ENCODE measurements at places on chromosomes 5 and 9.
A peak's percentile ranks its signal among the peaks of the same experiment; 100 is the strongest.

DNA sequence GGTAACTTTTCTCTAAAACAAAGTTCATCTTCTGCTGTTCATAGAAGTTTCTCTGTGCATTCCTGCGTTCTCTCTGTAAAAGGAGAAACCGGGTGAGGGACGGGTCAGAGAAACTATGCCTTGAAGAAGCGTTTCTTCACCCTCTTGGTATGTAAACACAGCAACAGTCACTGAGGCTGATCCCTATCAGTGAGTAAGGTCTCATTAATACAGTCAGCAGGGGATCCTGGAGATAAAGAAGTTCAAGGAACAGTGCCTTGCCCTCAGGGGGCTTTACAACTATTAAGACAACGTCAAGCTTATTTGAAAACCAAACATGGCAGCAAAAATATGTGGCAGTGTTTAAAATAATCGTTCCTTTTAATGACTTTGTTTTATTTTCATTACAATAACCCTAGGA is 202.9 kb upstream of the IL12B start:
- DNase-seq: no peak

- DNase-seq: peak; percentile 56
Measured at GRCh38 chr9:129006328-129007034, 21.6 kb downstream of the SH3GLB2 start.

DNA sequence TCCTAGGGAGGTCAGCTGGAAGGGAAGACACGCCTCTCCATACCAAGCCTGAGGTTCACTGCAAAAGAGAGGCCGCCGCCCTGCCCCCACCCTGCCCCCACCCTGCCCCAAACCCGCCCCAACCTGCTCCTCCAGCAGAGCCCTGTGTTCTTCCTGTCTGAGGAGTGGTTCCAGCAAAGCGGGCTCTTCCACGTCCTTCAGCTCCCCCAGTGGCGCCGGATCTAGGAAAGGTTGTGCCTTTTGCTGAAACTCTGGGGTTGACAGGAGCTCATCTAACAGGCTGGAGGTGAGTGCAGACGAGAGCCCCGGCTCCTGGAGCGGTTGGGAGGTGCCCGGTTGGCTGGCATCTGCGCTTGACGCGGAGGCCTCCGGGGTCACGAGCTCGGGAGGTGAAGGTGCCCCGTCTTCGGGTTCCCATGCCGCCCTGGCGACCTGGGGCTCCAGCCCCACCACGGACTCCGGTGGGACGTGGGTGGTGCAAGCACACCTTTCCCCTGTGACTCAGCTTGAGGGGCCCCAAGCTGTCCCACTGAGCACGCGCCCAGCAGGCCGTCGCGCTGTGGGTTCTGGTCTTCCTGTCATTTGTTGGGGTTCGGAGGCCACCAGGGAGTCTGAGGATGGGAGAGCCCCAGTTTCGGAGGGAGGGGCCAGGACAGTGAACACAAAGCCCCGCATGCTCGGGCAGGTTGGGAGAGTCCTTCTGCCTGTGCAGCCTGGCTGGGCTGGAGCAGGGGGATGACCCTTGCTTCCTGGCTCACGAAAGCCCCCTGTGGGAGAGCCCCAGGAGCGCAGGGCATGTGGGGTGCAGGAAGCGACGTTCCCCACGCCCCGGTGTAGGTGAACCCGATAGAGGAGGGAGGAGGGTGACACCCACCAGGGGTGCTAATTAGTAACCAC is 1467.1 kb downstream of the FOXD4L5 start:
- peak; percentile 60 for DNase-seq

DNA sequence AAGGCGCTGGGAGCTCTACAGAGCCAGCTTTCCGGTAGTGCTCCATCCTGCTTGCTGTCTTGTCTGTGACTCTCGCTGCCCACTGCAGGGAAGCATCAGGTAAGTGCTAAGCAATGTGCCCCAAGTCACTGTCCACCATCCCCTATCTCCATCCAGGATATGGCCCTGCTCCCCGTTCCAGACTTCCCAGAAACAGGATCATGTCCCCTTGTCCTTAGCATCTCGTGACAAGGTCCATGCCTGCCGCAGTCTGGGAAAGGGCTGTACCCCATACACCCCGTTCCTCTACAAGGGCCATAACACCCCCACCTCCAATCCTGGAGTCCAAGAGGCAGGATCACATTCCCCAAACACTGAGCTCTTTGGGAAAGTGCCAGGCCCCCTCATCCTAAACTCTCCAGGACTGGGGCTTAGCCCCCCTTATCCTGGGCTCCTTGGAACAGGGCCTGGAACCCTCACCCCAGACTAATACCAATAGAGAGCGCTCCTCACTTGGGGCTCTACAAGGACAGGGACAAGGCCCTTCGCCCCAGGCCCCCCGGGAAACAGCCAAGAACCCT is 566 bp downstream of the RPP25L start:
- DNase-seq: no peak

DNA sequence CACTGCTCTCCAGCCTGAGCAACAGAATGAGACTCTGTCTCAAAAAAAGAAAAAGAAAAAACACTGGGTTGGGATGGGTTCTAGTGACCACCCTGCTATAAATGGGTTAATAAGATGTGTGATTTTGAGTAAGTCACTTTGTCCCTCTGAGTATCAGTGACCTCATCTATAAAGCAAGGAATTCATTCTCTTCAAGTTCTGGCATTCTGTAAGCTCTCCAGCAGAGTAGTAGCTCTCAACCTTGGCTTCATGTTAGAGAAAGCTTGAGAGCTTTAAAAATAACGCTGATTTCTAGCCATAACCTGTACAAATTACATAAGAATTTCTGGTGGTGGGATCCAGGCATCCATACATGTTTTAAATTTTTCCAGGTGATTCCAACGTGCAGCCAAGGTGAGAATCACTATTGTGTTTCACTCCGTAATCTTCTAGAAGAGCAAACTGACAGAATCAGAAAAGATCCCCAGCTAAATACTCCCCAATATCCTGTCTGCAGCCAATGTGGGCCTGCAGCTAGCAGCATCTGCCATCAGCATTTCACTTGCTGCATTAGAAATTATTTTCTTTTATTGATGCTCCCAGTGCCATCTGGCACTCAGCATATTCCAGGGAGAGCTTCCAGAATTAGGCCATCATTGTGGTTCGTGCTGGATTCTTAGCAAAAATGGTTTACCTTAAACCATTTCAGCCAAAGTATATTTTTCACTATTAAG is 109.4 kb downstream of the FEM1C start:
- no peak for DNase-seq

DNA sequence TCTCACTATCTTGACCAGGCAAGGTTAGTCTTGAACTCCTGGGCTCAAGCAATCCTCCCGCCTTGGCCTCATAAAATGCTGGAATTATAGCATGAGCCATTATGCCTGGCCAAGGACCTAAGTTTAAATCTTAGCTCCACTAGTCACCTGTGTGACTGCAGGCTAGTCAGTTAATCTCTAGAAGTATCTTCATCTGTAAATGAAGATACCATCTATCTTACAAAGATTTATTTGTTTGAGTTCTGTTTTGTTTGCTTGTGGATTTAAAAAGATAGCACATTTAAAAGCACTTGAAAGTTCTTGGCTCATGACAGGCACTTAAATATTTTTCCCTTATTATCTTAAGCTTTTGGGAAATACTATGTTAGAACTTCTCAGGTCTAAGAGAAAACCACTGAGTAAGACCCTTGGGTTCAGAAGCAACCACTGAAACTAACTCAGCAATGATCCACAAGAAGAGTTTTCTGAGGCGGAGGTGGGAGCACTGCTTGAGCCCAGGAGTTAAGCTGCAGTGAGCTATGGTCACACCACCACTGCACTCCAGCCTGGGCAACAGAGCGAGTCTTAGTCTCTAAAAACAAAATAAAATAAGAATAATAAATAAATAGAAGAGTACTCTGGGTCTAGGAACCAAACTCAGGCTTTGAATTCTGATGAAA is 19.1 kb downstream of the TMEM245 start:
- DNase-seq: no peak

GRCh38 chr5:177116631-177117373 is 16.8 kb upstream of the NSD1 start:
- DNase-seq: peak; percentile 84

- no peak for DNase-seq
Measured at GRCh38 chr5:172973931-172974330, 9.6 kb upstream of the ATP6V0E1 start.

- DNase-seq: no peak
Measured at GRCh38 chr5:72121780-72122445, 14.6 kb downstream of the MAP1B start.

DNA sequence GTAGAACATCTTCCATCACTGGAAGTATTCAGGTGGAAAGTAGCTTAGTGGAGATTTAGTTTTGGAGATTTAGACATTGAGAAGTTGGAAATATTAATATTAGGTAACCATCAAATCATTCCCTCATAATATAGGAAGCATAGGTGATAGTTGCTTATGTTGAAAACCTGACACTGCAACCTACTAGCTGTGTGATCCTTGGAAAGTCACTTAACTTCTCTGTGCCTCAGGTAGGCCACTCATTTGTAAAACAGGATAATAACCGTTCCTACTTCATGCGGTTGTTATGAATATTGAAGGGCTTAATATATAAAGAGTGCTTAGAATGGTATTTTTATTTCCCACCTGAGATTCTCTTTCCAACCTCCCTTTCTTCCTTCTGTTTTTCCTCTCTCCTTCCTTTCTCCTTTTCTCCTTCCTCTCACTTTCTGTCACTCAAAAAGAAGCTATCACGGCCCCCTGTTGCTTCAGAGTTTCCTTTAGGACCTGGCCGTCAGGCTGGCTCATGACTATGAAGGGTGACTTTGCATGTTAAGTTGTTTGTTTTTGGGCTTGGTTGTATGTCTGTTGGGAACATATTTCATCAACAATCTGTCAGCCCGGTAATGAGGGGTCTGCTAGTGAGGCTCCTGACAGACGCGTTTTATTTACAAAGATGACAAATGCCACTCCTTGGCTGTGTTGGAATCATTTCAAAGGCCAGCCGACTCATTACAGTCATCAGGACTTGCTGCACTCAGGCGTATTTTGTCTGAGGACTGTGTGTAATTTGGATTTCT is 31.0 kb downstream of the DOCK2 start:
- no peak for DNase-seq

- DNase-seq: no peak
Measured at GRCh38 chr5:81212211-81212751, 20.8 kb upstream of the CKMT2 start.

DNA sequence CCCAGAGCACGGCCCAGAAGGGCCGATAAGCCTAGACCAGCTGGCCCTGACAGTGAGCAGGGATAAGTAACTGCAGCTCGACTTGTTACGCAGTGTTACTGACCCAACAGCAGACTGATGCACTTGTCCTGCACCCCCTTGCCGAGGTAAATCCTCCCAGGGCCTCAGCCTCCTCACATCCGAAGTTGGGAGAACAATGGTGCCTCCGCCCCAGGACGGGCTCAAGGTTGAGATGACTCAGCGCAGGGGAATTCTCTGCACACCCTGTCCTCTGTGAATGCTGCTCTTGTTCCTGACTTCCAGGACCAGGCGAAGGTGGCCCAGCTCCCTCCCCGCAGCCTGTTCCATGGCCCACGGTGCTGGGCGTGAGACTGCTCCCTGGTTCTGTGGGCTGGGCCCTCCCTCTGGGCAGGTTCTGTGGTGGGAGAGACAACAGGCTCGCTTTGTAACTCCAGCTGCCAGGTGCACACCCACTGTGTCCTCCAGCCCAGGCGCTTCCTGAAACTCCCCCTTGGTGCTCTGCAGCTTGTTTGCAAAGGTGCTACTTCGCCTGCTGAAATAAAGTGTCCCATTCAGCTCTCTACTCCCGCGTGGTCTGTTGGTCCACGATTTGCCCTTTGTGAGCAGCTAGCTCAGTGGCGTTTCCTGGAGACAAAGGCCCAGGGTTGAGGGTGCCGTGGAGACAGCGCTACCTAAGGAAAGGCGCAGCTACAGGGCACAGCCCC is 40.1 kb upstream of the SLC6A19 start:
- no peak for DNase-seq

DNA sequence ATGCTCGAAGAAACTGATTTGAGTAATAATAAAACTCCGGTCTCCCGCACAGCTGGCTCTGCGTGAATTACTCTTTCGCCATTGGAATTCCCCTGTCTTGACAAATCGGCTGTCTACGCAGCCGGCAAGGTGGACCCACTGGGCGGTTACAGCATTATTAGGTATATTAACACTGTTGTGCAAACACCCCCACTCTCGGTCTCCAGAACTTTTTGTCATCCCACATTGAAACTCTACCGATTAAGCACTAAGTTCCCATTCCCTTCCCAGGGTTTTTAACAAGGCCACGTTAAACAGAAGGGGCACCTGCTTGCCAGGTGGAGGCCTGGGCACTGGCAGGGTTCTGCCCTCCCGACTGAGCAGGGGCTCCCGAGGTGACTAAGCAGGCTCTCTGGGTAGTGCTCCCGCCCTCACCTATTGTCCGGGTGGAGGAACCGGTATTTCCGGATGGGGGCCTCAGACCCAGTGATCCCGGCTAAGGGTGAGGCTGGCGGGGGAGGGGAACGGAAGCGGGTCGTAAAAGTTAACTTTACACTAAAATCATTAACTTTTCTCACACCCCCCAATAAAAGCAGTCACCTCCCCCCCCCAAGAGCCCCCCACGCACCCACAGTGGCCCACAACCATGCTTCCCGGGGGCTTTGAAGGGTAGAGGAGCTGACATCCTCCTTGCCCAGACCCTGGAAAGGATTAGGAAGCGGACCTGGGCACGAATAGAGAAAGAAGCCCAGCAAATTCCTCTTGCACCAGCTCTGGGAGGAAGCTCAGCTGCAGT is 53.5 kb upstream of the TJP2 start:
- no peak for DNase-seq

DNA sequence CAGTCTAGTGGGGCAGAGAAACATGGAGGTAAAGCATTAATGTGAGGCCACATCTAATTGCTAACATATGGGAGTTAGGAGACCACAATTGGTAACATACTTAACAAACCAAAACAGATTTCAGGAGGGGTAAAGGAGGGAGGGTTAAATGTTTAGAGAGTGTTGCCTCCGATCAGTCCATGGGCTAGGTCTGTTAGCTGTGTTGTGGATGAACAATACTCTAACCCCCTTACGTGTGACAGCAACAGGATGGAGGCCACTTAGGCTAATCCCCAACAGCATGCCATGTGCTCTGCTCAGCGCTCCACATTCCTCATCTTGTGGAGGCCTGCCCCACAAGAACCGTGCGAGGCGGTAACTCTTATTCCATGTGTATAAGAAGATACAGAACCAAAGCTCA is 167.0 kb downstream of the CRB2 start:
- DNase-seq: no peak

GRCh38 chr5:115857057-115857479 is 15.3 kb downstream of the AP3S1 start:
- no peak for DNase-seq

- no peak for DNase-seq
Measured at GRCh38 chr9:12774861-12775678, at the start of gene LURAP1L. TSS of gene LURAP1L (plus strand) at chr9:12775020. CDS start at chr9:12775716, 696 bp downstream.

All from CD4-positive, alpha-beta T cell treated with Interleukin-15 for 4 hours (primary cell).